ENCODE measurements at places on chromosomes 5 and 9.
A peak's percentile ranks its signal among the peaks of the same experiment; 100 is the strongest.

DNA sequence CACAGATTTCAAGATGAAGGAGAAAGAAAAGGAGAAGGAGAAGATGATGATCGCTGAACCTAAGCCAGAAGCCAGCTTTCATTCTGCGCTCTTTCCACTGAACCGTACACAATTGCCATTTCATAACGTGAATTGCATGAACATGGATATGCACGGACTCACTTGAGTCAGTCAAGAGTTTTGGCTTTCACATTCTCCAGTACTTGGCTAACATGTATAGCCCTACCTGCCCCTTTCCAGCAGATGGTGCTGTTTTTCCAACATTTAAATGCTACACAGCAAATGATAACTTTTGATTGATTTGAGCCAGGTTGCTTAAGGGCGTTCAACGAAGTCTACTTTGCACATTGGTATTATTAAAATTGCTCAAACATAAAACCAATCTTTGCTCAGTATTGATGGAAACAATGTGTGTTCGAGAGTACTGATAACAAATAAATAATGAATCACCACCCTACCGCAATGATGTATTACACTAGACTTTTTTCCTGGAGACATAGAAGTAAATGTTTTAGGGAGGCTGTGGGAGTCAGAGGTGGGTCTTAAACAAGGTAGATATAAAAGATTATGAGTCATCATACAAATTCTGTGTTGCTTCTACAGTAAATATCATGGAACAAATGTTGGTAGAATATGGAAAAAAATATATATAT is 196.4 kb downstream of the TRPM3 start:
- DNase-seq, result peak; percentile 89

- no peak for DNase-seq
Observed at GRCh38 chr5:10685115-10685521, 75.9 kb downstream of the DAP start.

- no peak for DNase-seq
Observed at GRCh38 chr5:138252944-138253343, 21.5 kb downstream of the GFRA3 start.

GRCh38 chr5:87899208-87899661 is 369.4 kb downstream of the TMEM161B start:
- DNase-seq, result no peak

GRCh38 chr5:180113660-180114303 is 42.2 kb upstream of the RNF130 start:
- no peak for DNase-seq

DNA sequence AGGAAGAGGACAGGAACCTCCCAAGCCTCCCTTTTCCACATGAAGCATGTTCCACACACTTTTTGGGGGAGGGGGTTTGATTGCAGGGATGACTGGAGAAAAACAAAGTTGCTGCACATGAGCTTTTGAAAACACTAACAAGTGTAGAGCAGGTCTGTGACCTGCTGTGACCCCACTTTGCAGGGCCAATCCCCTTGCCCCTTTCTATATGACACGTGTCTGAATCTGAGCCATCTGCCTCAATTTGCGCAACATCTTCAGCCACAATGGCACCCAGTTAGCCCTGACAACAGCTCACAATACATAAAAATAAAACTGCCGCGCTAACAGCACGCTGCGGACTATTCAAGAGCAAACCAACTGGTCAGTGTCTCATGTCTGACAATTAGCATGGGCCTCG is 227.8 kb upstream of the TBCA start:
- DNase-seq, result no peak

All from AG09309 (cell line).